ENCODE measurements at places on chromosomes 4 and X.

DNA sequence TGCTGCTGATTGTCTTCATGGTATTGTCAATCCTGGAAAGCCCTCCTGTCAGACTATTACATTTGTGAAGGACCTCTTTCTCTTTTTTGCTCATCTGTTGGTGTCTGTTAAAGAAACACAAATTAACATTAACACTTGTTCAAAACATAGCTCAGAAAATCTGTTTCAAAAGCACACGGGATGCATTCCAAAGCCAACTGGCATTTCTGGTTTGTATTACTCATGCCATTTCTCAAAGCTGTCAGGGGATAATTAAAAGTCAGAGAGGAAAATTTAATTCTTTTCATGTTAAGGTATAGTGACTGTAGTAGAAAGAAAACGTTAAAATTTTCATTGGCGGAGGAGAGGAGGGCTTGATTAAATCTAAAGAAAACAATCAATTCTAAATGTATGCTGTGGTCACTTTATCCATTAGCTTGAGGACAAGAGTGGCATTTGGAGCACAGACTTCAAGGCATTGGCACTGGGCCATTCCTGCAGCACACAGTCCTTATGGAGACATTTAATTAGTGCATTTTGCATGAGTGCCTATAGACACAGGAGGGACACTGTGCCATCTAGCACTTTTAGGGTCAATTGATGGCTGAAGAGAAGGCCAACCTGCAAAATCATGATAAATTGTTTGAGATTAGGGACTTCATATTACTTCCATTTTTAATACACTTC lies 21.2 kb upstream of the GLRA2 start:
- DNase-seq, result no peak
- H3K36me3 ChIP-seq, result no peaks in the 10 kb centered on the region
- no peak overlapping the region for H3K27ac ChIP-seq
- H3K4me3 ChIP-seq, result no peak overlapping the region

DNA sequence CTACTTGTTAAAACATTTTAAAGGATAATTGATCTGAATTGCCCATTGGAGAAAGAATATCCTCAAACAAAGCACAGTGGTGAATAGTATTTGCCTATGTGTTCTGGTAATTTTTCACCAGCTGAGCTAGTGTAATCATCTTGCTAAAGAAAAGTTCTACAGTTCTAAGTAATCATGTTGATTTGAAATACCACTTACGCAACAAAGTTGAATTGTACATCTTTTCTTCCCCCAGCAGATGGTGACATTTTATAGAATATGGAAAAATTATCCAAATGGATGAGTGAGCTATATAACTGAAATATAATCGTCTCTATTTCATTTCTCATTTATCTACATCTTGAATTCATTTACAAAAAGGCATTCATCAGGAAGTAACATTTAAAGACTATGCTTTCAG lies 9.7 kb upstream of the ZNF674 start:
- H3K4me1 ChIP-seq, result no peaks in the 10 kb centered on the region
- H3K4me3 ChIP-seq, result no peak overlapping the region
- no peaks in the 10 kb centered on the region for H3K27me3 ChIP-seq
- DNase-seq, result no peak

GRCh38 chr4:6834867-6835266 lies 52.3 kb downstream of the KIAA0232 start:
- no peak for DNase-seq
- H3K4me1 ChIP-seq, result no peaks in the 10 kb centered on the region
- no peaks in the 10 kb centered on the region for H3K27me3 ChIP-seq
- H3K27ac ChIP-seq, result no peak overlapping the region

- H3K27me3 ChIP-seq, result no peaks in the 10 kb centered on the region
- H3K4me3 ChIP-seq, result no peak overlapping the region
- no peaks in the 10 kb centered on the region for H3K36me3 ChIP-seq
- DNase-seq, result no peak
Measured at GRCh38 chrX:39675619-39676018, 422.1 kb downstream of the BCOR start.

DNA sequence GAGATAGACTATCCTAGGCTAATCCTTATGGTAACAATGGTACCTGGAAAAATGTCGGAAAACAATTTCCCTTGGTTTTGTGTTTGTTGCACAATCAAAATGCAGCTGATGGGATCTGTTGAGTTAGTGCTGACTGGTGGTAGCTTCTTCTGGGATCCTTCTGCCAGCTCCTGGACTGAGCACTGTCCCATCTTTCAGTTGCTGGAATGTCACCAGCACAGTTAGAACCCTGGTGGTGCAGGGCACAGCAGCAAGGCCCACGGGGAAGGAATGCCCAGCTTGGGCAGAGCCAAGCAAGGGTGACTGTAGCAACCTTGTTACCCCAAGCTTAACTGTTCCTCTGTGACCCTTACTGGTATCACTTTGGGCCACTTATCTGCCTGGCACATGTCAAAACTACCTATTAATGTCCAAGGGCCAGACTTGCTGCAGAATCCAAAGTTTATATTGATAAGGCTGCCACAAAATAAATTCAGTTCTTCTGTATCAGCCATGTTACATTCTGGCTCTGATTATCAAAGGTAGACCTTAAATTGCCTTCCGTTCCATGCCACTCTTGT lies 53.1 kb downstream of the GK start:
- H3K4me1 ChIP-seq, result no peaks in the 10 kb centered on the region
- no peaks in the 10 kb centered on the region for H3K27me3 ChIP-seq
- H3K27ac ChIP-seq, result no peak overlapping the region
- H3K36me3 ChIP-seq, result no peaks in the 10 kb centered on the region

All from ascending aorta (tissue), 2 donors.